ENCODE measurements at places on chromosomes 1 and 21. TPM values are rescaled to one million over a fixed set of nuclear protein-coding genes. Genes with fewer than 3 reads are reported as not detected.

The MAP3K6 gene
- total RNA-seq: 15.8 TPM

The ATP1A4 gene
- total RNA-seq: not detected

The ARHGEF10L gene
- 51.2 TPM for total RNA-seq

The LCE3E gene
- total RNA-seq: not detected

The SPATA45 gene
- total RNA-seq: 0.30 TPM

The ITGB3BP gene
- total RNA-seq: 14.0 TPM

The PTPRC gene
- total RNA-seq: not detected

The ZNF124 gene
- 79.2 TPM for total RNA-seq

The KCNH1 gene
- 7.1 TPM for total RNA-seq

The NECAP2 gene
- total RNA-seq: 238 TPM

The CALML6 gene
- total RNA-seq: not detected

The CLCA4 gene
- not detected for total RNA-seq

The OR2L5 gene
- 0.05 TPM for total RNA-seq

All from renal cortical epithelial cell (primary cell).